Stimulated activated CD8-positive, alpha-beta memory T cell treated with anti-CD3 and anti-CD28 coated beads, Interleukin-4, amount 100 ng/mL, for 4 hours (primary cell): ENCODE measurements at places on chromosomes 4 and X.

DNA sequence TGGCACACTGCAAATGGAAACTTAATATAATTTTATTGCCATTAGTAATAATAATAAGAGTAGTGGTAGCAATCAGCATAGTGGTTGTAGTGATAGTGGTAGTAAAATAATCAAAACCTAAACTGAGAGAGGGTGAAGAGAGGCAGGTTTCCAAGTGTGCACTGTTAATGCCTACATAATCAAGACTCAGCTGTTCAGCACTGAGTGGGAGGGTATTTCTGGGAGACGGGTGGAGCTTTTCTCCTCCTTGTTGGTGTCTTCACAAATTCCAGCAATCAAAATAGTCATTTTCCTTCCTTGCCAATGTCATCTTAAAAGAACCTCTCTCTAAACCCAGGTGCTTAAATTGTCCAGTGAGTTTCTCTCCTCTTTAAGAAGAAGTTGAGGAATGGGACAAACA lies 18.6 kb downstream of the CCDC149 start:
- no peak for DNase-seq

DNA sequence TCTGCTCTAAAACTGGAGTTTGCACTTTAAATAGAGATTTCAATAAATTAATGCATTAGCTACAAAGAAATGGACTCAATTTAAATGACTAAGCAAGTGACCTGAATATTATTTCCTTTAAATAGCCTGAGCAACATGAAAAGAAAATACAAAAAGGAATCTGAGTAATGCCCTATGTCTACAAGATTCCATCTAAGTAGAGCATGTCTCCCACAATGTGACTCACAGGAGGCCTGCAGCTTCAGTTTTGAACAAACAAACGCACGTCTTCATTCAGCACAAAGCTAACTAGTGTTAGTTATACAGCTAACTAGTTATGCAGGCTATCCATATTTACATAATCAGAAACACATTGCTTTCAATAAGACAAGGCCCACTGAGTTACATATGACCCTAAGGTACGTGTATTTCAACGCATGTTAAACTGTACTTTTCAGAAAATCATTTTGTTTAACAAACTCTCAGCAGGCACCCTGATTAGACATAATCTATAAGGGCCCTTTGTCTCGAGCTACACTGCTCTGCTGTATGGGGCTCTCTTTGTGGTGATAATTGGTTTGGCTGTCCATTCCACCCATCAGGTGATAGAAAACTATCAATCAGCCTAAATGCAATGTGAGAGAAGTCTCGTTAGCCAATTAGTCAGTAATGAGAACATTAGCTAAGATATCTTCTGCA lies 116.5 kb downstream of the MAML3 start:
- DNase-seq = no peak

GRCh38 chr4:65467068-65467680 lies 203.1 kb downstream of the EPHA5 start:
- no peak for DNase-seq

- DNase-seq = no peak
Observed at GRCh38 chr4:182826391-182826790, 90.8 kb downstream of the DCTD start.

GRCh38 chr4:169821402-169821801 lies 63.7 kb upstream of the HPF1 start:
- no peak for DNase-seq

- no peak for DNase-seq
Observed at GRCh38 chrX:17020851-17021821, 74.7 kb downstream of the REPS2 start.

DNA sequence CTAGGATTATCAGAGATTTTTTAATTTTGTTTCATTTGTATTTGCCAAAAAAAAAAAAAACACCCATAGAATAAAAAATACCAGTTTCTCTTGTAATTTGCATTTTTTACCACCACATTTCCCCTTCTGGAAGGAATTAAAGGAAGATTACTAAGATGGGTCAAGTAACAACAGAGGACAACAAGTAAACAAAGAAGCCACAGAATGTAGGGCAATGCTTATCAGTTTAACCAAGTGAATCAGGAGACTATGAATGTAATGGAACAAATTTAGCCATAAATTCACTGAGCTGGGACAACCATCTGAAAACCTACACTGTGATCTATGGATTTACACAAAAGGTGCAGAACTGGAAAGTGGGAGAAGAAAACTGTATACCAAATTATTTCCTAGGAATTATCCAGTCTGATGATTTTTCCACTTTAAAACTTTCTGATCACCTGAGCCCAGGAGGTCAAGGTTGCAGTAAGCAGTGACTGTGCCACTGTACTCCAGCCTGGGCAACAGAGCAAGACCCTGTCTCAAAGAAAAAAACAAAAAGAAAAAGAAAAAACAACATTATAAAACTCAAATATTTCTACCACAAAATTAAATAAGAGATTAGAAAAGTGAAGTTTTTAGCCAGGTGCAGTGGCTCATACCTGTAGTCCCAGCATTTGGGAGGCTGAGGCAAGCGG lies 32.4 kb downstream of the LRBA start:
- DNase-seq = no peak

- DNase-seq = no peak
Observed at GRCh38 chr4:127660284-127660885, 27.6 kb downstream of the INTU start.

DNA sequence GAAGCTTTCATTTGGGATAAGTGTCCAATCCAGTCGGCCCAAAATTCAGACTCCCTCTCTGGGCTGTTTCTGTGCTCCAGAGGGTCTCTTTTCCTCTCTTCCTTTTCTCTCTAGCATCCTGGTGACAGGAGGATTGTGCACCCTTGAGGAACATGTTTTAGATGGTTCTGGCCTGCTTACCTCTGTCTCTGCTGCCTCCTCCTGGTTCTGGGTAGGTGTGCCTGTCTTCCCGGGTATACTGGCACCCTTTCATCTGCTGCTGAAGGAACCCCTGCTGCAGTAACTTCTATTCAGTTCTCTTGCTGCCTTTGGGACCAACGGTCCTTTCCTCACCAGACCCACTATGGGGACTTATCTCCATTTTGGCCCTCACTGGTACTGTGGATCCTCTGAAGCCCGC lies 53.2 kb downstream of the HMGB2 start:
- DNase-seq = no peak

- no peak for DNase-seq
Observed at GRCh38 chr4:21819086-21819485, 129.5 kb downstream of the KCNIP4 start.

DNA sequence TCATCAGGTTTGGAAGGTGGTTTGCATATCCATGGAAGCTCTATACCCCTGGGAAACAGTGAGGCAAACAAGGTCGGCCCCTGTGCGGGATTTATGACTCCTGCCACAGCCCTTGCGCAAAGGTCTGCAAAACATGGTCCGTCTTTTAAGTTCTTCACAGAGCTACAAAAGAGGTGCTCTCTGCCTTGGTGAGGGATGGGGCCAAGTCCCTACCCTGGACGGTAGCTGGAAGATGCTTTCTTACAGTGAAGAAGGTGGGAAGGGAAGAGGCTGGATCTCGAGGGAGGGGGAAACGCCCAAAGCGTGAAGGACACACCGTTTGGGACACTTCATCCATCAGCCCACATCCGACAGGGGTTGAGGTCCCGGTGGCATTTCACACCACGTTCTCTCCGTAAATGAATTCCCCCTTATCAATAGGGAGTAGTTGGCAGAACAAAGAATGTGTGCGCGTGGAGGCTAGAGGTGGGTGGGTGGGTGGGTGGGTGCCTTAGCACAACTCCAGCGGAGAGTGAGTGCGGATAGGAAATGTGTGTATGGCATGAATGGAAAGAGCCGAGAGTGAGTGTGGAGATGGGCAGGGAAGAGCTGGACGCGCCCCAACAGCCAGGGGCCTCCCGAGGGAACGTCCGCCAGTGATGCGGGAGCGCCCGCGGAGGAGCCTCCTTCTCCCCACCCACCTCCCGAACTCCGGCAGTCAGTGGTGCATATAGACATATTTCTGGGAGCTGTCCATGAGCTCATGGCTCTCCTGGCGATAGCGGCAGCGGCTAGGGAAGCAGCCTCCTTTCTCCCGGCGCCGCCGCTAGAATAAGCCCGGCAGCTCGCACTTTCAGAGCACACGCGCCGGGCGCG lies 68.3 kb downstream of the LARP7 start:
- no peak for DNase-seq

DNA sequence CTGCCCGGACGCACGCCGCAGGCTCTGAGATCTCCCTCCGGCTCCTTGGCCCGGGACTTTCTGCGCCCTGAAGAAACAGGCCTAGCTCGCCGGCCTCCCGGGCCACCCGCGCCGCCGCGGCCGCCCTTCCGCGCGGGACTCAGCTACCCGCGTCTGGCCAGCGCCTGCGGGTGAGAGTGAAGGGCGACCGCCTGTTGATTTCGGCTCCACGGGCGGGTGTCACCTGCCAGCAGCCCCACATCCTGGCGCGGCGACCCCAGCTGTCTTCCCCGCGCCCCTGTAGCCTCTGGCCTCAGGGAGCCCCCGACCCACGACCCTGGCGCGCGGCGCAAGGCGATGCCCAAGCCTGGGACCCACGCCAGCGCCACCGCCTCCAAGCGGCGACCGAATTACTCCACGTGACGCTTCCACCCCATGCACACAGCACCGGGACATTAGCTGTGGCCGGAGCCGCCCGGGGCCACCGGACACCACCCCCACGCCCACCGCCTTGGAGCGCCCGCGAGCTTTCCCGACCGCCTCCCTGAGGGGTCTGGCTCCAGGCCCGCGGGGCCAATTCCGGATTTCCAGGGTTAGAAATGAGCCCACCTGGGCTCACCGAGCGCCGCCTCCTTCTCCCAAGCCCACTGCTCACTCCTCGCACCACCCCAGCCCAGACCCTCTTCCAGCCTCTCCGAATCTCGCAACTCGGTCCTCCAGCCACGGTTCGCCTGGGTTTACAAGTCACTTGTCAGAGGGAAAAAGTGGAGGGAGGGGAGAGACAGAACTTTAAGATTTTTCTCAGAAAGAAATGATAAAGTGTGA lies 10.2 kb downstream of the ARX start:
- no peak for DNase-seq

GRCh38 chrX:130260316-130260715 lies 8.4 kb downstream of the ZNF280C start:
- DNase-seq = no peak

DNA sequence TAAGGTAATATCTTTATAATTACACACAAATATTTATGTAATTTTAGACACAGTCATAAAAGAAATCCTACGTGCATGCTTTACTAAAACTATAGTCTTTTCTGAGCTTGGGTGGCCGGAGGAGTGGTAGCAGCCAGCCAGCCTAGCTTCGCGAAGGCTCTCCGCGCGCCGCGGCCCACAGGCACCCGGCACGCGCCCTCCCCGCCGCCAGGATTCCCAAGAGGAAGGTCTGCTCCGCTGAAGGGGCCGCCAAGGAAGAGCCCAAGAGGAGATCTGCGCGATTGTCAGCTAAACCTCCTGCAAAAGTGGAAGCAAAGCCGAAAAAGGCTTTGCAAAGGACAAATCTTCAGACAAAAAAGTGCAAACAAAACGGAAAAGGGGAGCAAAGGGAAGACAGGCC lies 8.7 kb upstream of the PJA1 start:
- DNase-seq = no peak

DNA sequence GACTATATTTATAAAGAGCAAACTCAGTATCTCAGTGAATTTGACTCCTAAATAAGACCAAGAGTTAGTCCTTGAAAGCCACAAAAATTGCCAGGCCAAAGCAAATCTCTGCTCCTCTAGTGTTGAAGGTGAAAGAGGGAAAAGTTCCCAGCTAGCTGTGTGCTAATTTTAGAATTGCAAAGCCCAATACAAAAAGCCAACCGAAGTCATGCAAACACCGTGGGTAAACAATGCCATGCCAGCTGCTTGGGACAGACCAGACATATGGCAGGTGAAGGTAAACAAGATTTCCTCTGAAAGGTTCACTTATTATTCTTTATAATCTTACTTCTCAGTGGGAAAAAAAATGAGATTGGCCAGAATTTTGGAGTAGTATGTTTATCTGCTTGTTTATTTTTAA lies 80.5 kb upstream of the LNX1 start:
- no peak for DNase-seq

DNA sequence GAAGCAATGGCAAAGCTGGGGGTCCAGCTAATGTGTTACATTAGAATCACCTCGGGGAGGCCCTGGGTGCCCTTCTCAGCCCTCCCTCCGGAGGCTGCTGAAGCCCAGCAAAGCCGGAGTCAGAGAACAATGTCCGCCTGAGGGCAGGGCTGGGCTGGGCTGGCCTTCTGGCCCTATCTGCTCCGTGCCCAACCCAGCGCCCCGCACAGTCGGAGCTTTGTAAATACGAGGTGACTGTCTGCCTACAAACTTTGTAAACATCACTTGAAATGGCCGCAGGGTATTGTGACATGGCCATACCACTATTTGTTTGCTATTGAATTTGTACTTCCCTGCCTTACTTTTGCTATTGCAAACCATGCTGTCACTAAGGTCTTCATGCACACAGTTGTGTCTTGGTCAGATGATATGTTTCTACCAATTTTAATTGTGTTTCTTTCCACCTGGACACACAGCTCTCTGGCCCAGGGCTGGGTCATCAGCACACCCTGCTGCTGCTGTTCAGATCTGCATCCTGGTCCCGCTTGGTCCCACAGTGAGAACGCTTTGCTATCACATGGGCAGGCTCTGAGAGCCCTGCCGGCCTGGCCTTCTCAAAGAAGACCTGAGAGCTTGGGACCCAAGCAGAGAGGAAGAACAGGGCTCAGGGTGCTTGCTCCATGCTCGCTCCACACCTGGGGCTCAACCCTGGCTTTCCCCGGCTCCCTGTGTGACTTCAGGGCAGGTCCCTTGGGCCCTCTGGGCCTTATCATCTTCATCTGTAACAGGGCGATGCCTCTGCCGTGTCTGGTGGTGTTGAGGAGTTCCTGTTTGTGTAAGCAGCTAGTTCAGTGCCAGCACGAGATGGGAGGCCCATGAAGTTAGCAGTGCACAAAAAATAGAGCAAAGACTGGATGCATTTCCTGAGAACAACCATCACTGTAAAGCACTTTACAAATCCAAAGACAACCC lies 2.3 kb downstream of the S100P start:
- no peak for DNase-seq

DNA sequence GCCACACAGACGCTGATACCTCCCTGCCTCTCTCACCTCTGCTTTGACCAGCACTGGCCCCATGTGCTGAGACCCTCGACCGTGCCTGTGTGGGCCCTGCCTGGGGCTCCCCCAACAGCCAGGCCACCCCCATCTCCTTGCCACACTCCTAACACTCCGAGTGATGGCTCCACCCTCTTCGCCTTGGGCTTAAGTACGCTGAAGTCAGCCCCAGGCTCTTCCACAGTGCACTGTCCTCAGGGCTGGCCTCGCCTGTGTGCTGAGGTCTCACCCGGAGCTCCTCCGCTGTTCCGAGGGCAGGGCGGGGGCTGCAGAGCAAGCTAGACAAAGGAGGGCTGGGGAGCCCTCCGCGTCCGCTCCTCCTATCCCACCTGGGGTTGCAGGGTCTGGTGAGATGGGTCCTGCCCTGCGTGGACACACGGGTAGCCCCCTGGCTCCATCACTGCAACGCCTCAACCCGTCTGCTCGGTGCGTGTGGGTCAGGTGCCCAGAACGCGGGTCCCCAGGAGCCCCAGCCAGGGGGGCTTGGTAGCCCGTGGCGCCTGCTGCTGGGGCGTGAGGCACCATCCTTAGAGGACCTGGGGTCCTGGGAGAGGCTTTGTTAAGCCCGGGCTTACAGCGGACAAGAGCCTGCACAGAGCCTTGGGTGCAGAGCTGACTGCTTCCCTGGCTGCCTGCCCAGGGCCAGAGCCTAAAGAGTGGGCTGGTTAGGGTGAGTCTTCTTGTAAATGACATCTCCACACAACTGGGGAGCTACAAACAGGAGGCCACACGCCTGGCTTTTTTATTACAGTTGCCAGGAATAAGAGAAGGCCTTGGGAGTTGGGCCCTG lies 42.6 kb upstream of the NKX1-1 start:
- no peak for DNase-seq
